ENCODE measurements at places on chromosomes 6 and 20.

GRCh38 chr6:133165235-133165634 lies 75.9 kb upstream of the EYA4 start:
- no peak for DNase-seq

DNA sequence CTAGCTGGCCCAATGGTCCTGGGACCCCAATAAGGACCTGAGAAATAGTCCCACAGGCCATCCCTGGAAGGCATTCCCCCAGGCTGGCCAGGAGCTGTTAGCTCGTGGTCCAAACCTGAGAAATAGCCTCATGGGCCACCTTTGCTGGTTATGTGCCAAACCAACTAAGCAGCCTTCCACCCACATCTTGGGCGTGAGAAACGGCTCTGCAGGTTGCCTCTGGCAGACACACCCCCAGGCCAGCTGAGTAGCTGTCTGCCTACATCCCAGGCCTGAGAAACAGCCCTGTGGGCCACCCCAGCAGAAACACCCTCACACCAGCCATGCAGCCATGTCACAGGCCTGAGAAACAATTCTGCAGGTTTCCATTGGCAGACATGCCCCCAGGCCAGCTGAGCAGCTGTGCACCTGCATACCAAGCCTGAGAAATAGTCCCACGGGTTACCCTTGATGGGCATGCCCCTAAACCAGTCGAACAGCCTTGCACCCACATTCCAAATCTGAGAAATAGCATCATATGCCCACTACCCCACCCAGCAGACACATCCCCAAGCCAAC lies 567.8 kb upstream of the ID4 start:
- no peak for DNase-seq

DNA sequence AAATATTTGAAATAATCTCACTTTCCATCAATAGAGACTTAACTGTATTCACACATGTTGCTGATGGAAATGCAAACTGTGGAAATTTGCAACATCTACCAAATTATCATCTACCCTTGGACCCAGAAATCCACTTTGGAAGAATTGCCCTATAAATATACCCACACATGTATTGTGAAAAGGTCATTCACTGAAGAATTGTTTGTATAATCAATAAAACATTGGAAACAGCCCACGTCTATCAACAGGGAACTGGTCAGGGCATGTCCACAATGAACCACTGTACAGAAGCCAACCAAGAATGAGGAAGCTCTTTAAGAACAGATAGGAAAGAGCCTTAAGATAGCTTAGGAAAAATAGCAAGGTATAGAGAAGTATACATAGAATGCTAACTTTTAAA lies 36.2 kb downstream of the PXDC1 start:
- DNase-seq, result no peak

DNA sequence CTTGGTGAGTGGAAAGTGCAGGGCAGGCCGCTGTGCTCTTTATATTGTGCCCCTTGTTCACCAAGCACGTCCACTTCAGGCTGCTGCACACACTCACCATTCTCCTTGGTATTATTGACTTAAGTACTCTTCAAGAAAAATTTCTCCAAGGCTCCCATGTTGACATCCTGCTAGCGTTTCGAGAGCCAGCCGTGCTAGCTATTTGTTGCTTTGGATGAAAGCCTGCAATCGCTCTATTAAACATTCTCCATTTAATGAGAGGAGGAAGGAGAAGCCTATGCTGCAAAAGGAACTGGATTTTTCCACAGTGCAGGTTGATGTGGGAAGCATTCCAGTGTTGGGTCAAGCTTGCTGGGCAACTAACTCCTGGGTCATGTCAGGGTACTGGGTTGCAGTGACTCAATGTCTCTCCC lies 113.5 kb downstream of the CD83 start:
- no peak for DNase-seq

DNA sequence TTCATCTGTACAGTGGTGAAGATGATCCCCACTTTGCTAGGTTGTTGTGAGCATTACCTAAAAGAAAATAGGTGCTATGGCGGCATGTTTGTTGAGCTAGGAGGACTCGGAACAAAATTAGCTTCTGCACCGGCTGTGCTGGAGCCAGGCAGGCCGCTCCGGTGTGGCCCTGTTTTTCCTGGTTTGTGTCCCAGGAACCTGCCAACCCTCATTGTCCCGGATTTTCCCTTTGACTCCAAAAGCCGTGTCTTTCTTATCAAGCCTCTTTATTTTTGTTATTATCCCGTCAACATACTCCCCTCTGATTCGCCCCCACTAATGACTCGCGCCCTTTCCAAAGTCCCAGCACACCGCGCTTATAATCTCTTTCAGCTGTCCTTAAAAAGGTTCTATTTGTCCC lies 117.0 kb downstream of the MYLK4 start:
- DNase-seq, result no peak

DNA sequence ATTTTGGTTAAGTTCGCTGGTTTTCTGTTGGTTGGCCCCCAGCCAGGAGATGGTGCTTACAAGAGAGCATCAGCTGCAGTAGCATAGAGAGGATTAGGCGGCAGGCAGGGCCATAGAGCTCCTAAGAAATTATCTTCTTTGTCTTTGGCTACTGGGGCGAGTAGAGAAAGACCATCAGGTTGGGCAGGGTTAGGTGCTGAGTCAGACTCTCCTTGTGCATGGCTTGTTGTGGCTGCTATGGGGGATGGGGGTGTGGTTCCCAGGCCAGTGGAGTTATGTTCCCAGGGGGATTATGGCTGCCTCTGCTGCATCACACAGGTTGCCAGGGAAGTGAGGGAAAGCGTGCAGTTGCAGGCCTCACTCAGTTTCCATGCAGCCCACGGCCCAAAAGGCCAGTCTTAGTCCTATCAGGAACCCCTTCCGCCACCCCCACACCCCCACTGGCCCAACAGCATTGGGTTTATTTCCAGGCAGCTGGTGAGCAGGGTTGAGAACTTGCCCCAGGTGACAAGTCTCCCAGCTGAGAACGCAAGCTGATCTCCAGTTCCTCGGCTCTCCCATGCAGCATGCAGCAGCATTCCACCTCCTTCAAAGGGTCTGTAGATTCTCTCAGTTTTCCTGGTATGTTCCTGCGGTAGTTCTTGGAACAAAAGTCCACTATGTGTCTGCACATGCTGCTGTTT lies 243.7 kb downstream of the UTRN start:
- DNase-seq, result no peak
